Smooth muscle cell of the coronary artery (primary cell): ENCODE measurements at places on chromosomes 13 and 19. TPM values are rescaled to one million over a fixed set of nuclear protein-coding genes. Genes with fewer than 3 reads are reported as not detected.

Gene LAIR1
- total RNA-seq: not detected in 2 replicates

Gene CLEC4G
- not detected in 2 replicates for total RNA-seq

Gene S1PR4
- not detected in 2 replicates for total RNA-seq

Gene CBARP
- 0.82 and 1.1 TPM in 2 replicates for total RNA-seq

Gene OR7C1
- not detected in 2 replicates for total RNA-seq

Gene OR7D2
- not detected in 2 replicates for total RNA-seq

Gene NKPD1
- 0.08 and 0.23 TPM in 2 replicates for total RNA-seq

Gene NTN5
- under 0.01 and 0.08 TPM in 2 replicates for total RNA-seq

Gene CYP2F1
- not detected in 2 replicates for total RNA-seq

Gene PPM1N
- total RNA-seq: 0.35 and 2.6 TPM in 2 replicates
